ENCODE measurements at places on chromosomes 2 and 18.

DNA sequence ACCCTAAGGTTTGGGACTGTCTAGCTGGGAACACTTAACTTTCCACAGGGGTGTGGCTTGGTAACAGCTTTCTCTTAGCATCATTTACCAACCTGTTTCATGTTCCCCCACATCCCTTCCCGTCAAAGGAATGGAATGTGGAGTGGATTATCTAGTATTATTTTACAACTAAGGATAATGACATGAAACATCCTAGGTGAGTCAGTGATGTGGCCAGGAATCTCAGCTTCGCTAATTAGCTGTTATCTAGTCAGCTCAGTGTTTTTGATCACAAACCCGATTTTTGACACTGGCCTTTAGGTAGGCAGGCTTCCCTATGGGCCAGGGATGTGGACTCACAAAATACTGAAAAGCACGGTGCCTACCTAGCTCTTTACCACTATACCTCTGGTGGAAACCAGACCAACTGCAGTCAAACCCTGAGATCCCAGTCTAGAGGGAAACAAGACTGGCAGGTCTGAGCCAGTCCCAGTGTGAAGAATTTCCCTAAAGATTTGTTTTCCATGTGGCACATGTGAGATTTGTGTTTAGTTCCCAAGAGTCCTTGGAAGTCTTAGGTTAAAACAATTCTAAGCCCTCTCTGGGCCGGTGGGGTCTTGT is 2.8 kb upstream of the NRP2 start:
- no peak for DNase-seq

DNA sequence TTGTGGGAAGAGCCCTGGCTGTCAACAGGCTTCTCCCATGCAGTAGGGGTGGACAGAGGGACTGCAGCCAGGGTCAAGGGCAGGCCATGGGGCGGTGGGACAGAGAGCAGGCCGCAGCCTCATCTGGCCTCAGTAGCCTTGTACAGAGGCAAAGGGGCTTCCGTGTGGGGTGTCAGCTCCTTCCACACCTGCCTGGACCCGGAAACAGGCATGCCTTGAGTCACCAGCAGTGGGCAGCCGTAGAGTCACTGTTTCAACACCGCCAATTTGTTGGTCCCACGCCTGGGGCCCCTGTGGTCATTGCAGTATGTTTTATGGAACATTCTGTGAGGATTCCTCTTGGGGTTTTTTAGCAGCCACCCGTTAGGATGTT is 173.0 kb downstream of the SMAD7 start:
- DNase-seq, result no peak

DNA sequence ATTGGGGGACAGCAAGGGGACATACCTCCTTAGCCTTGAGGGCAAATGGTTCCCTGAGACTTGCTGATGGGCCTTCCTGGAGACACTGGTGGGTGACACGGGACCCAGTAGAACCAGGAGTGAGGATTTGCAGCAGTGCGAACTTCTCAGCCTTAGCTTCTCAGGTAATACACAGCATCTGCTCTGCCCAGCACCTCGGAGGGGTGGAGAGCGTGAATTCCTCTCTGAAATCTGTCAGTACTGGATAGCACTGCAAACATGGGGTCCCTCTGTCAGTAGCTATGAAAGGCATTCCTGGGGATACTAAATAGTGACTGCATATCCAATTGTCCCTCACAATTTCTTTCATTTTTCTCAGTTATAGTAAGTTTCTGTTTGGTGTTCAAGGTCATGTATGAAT is 151.7 kb downstream of the GBX2 start:
- DNase-seq, result no peak

DNA sequence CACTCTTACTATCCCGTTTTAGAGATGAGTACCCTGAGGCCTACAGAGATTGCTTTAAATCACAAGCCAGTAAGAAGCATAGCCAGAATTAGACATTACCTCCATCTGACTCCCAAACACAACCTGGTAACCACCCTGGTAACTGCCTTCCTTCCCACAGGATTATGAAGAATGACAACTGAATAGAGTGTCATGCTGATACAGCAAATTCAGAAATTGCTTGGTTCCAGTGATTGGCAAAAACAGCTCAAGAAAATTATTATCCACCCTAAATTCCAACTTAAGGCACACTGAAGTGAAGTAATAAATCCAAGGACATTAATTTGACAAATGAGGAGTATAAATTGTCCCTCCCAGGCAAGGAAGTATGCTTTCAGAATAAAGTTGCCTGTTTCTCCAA is 195.8 kb upstream of the RBMS1 start:
- no peak for DNase-seq

GRCh38 chr2:10307561-10308156 is 5.0 kb downstream of the HPCAL1 start:
- DNase-seq, result no peak

DNA sequence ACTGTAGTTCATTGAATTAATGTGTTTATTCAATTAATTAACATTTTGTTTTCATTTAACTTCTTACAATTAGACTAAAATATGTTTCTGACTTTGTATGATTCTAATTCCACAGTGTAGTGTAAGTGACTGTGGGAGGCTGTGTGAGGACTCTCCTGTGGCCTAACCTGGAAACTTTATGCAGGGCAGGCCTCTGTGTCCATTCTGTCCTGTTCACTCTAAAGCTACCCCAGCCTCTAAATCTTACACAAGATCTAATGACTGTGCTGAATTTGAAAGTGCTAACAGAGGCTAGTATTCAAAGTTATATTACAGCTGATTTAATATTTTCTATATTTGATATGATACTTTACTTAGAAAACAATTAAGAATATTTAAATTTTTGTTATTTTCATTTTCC is 270.5 kb upstream of the CDH19 start:
- DNase-seq, result no peak

DNA sequence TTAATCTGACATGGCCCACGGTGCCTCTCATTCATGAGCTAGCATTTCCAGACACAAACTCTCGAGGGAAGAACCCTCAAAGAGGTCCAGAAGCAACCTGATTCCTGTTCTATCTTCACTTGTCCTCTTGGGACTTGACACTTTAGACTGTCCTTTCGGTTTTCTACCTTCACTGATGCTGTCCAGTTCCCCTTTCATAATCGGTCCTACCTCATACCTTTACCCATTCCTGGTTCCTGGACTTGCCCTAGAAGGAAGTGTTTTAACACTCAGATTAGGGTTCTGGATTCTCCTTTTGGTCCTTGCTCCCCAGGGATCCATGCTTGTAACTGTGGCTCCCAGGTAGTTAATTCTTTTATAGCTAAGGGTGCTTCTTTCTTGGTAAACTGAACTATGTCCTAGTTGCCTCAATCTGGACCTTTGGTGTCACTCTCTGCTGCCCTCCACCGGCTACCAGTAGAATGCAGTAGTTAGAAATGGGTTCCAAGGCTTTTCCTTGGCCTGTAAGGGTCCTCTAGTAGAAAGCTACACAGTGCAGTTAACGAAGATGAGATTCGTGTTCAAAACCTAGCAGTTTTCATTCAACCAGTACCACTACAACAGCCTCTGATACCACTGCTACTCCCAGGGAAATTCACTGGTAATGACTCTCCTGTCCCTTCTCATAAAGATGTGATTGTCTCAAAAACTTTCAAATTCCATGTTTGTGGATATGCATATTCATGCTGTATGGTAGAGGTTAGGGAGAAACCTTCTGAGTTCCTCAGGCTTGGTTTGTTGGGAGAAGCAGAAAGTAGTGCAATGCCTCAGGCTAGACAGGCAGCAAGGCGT is 178.1 kb upstream of the CYP26B1 start:
- no peak for DNase-seq

DNA sequence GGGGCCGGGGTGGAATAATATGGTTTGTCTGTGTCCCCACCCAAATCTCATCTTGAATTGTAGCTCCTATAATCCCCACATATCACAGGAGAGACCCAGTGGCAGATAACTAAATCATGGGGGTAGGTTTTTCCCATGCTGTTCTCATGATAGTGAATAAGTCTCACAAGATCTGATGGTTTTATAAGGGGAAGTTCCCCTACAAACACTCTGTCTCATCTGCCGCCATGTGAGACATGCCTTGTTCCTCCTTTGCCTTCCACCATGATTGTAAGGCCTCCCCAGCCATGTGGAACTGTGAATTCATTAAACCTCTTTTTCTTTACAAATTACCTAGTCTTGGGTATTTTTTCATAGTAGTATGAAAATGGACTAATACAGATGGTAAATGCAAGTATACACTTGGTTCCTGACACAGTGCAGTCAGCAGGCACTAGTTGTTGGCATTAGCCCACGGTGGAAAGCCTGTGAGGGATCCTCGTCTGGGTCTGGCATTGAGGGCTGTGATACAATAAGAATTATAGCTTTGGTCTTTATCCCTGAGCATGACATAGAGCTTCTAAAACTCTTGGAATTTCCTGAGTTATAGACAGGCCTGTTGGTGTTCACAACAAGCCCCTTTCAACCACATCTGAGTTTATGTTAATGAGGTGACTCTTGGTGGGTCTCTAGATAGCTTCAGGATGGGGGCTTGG is 135.8 kb downstream of the CABLES1 start:
- DNase-seq, result no peak

DNA sequence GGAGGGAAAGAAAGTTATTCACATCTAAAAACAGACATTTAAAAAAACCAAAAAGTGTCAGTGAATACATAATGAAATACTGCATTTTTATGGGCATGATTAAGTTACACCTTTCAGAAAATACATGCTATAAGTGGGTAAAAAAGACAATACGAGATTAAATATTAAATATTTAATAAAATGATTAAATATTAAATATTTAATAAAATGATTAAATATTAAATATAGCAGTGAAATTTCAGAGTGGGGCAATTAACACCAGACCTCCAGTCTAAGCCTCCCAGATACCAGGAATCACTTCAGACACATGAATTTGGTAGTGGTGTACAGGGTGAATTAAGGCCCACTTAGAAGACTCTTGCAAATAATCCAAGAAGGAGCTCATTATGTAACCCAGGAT is 15.5 kb downstream of the RBM43 start:
- DNase-seq, result no peak

- DNase-seq, result no peak
Measured at GRCh38 chr2:176443946-176444345, 174.7 kb downstream of the MTX2 start.

DNA sequence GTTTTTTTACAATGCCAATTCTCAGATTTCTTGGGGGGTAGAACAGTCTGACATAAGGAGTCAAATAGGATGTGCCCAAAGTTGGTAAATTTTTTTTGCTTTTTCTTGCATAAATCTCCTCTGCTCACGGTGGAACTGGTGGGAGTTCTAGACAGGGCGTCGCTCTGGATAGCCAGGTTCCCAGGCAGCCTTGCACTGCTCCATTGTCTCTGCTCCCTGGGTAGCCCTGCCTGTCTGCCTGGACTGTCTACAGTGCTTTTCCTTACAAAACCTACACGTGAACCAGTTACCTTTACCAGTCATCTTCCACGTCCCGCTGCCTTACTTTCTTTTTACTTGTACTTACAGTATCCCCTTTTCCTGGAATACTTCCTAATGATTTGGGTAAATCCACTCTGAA is 117.1 kb downstream of the ZNF407 start:
- DNase-seq, result no peak

DNA sequence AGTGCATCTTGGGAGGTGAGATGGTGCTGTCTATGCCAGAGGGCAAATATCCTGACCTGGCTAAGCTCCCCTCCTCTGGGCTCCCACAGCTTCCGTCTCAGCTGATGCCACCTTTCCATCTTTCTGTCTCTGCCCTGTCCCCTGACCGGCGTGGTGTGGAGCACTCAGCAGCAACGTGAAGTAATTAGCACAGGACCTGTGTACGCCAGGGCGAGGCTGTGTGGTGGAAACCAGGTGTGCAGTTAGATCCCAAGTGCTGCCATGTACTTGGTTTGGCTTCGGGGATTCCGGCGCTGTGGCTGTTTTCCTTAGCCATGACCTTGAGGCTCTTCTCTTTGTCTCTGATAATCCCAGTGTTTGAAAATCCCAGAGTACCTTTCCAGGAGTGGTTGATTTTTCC is 36.5 kb downstream of the COA5 start:
- DNase-seq, result no peak

DNA sequence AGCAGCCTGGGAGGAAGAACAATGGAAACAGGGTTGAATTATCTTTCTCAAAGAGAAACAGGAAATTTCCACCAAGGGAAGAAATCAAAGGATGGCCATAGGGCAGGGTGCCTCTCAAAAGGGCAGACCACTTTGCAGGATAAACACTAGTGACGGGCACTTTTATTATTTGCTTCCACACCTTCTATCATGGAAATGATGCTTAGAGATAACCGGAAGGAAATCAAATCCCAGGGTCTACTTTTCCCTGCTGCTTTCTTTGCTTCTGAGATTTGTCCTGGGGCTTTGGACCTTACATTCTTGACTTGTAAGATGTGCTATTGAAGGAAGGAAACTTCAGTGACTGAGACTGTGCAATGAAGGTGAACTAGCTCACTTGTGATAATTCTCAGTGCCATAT is 1.1 kb upstream of the SCN9A start:
- DNase-seq, result no peak

- DNase-seq, result no peak
Measured at GRCh38 chr18:60117321-60117720, 217.5 kb downstream of the PMAIP1 start.

DNA sequence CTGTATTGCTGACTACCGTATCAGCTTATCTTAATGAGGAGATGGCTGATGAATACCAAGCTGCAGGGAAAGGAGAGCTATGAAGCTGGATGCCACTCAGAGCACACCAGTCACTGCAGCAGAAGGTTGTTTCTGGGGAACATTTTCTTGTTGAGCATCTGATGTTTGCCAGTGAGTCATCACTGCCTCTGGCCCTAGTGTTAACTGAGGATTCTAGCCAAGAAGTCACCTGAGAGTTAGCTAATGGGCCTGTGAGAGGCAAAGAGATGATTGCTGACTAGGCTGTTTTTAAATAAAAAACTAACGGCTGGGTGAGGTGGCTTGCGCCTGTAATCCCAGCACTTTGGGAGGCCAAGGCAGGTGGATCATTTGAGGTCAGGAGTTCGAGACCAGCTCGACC is 37.9 kb downstream of the CCDC150 start:
- no peak for DNase-seq

DNA sequence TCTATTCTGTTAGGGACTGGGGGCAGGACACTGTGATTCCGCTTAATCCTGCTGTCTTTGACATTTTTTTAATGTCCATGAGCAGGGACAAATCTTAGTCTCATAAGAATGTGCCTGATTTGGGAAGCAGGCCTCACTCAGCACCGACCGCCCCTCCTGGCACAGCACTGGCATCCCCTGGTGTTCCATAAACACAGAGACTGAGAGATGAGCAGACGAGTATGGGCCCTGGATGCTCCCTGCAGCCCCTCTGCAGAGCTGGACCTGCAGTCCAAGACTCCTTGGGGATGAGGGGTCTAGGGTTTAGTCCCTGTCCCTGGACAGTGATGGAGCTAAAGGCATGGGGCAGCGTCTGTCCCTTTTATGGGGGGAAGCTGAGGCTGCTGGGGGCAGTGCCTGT is 81.6 kb downstream of the NDUFA10 start:
- DNase-seq, result no peak

GRCh38 chr18:30358555-30358954 is 684.0 kb downstream of the DSC3 start:
- no peak for DNase-seq
